ENCODE measurements at places on chromosomes 2 and 18.

- no peak for DNase-seq
These were observed 18.1 kb upstream of the RPIA start for GRCh38 chr2:88673363-88673762.

DNA sequence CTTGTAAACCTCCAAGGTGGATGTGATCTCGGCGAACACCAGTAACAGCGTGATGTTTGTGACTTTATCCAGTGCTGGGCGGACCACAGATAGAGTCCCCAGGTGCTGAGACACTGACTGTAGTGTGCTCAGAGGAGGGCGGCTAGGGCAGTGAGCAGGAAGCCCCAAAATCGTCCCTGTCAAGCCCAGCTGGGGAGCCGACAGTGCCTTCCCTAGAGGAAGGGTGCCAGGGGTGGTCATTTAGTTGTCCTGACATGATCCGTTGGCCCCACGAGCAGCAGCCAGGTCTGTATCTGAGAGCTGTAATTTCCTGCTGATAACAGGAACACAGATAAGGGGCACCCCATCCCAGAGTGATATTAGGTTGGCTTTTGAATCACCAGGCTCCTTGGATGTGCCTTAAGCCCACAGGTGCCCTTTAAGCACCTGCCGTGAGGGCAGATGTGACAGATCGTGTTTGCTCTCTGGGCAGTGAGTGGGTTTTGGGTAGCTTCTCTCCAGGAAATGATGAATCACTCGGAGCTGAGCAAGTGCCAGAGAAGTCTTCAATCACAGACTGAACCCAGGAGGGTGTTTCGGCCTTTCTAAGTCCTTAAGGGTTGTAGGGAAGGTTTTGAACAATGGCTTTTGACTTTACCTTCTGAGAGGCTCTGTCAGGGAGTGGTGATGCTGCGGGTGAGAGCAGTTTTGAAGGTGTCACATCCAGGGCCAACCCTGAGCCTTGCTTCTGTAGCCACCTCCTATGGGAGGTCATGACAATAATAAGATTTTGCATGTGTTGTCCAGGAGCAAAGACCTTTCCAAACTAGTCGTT, 7.7 kb downstream of the LPIN1 start:
- DNase-seq: no peak

DNA sequence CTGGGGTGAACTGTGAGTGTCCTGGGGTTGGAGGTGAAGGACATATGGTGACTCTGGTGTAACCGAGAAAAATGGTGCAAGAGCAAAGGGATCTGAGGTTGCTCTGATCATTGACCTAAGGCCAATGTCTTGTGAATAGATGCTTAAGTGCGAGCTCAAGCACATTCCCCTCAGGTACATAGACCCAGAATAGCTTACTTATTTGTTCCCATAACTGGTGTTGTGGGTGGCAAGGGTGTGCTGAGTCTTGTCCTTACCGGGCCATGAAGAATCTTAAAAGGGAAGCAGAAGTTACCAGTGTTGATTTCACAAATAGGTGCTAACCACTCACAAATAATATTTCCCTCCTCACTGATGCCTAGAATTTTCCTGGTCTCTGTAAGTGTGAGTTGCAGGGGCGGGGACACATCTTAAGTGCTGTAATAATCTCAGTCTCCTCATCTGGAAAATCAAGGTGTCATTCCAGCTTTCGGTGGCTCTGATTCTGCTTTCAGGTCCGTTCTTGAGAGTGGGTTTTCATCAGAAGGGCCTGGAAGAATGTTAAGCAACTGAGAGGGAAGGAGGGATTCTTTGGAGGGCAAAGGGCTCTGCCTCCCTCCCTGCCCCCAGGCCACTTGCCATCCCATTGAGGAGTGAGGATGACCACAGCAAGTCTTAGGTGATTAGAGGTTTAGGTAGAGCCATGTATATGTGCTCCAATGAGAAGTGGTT, 54.9 kb downstream of the LIPG start:
- DNase-seq: no peak

- no peak for DNase-seq
These were observed 35.4 kb upstream of the ZNF532 start for GRCh38 chr18:58829263-58829662.

DNA sequence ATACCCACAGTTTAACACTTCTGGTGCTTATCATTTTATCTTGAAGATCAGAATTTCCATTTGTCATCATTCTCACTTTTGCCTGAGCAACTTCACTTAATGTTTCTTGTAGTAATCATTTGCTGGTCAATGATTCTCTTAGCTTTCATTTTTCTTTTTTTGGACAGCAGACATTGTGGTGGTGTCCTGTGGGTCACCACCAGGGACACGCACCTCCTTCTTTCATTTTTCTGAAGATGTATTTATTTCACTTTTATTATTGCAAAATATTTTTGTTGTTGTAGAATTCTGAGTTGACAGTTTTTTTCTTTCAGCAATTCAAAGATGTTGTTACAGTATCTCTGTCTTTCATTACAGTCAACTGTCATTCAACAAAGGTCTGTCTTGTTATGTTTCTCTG, 84.3 kb downstream of the FAM168B start:
- DNase-seq: no peak

- no peak for DNase-seq
These were observed 162.4 kb upstream of the CWC22 start for GRCh38 chr2:180169474-180169873.

DNA sequence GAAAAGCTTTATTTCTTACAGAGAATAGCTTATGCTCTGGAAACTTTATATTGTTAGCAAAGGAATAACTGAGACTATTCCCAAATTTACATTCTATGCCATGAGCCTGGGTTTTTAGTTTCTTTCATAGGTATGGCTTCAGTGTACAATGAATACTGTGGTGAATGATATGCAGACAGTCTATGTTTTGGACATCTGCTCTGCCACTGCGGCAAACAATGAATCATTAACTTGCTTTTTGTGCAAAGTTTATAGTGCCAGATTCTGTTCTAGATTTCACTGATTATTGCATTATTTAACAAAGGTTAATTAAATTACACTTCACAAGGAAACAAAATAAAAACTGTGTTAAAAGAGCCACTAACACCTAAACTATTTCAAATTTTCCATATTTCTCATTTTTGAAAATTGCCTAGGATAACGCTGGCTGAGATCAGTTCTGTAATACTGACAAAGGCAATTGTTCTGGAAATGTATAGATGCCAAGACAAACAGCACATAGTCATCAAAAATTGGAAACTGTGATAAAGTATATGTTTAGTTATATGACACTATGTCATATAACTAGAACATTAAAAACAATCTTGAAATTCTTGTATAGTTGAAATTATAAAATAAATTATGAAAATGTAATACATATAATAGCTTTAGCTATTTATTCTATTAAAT, 74.7 kb downstream of the ITSN2 start:
- no peak for DNase-seq

GRCh38 chr18:25457601-25458000, 105.6 kb upstream of the ZNF521 start:
- DNase-seq: no peak

- DNase-seq: no peak
These were observed 64.6 kb upstream of the TFPI start for GRCh38 chr2:187618813-187619212.

- no peak for DNase-seq
These were observed 458.3 kb upstream of the SYT4 start for GRCh38 chr18:43735570-43735969.

DNA sequence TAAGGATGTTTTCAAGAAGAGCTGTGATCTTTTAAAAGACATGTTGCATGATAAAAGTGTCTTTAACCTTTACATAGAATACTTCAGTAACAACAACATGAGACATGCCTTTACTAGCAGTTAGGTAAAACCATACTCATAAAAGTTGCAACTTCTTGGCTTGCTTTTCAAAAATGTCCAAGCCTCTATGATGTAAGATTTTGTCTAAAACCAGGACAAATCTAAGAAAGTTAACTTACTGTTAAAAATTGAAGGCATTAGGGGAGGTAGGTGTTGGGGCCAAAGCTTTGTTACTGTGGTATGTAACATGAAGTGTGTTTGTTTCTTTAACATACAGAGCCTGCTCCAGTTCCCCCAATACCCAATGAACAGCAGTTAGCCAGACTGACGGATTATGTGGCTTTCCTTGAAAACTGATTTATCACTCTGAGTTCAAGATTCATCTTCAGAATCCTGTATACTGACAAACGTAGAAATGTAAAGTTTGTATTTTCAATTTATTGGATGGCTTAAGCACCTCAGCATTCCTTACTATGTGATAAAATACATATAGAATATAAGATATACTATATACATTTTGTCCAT, 11.7 kb downstream of the COPS8 start:
- DNase-seq: no peak

DNA sequence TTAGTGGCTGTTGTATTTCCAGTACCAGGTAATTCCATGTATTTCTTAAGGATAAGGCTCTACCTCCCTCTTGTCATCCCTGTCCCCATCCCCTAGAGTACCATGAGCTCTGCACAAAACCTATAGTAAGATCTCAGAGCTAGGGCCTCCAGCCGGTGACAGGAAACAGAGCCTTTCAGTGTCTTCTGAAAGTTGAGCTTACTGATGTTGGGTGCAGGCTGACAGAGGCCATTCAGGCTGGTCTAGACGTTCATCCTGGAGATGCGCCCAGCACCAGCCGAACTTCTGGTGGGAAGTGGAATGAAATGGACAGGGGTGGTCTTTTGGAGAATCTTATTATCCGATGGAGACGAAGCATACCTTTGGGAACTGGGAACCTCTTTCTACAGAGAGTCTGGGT, 16.7 kb upstream of the LYPD6B start:
- no peak for DNase-seq

GRCh38 chr2:8378016-8378810, 303.6 kb upstream of the ID2 start:
- no peak for DNase-seq

DNA sequence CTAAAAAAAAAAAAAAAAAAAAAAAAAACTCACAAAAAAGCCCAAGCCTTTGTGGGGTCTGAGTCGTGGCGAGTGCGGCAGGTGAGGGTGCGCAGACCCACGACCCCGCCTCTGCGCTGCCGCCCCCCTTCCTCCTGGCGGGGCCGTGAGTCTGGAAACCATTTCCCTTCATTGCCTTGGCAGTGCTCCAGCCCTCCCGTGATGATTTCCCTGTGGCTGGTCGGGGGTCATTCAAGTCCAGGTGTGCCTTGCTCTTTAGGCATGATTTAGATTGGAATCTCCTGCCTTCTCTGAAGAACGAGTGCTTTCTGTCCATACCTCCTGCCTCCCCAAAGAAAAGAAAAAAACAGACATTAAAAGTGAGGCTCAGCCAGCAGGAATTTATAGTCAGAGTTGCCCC, 161.8 kb downstream of the FAM210A start:
- DNase-seq: no peak

DNA sequence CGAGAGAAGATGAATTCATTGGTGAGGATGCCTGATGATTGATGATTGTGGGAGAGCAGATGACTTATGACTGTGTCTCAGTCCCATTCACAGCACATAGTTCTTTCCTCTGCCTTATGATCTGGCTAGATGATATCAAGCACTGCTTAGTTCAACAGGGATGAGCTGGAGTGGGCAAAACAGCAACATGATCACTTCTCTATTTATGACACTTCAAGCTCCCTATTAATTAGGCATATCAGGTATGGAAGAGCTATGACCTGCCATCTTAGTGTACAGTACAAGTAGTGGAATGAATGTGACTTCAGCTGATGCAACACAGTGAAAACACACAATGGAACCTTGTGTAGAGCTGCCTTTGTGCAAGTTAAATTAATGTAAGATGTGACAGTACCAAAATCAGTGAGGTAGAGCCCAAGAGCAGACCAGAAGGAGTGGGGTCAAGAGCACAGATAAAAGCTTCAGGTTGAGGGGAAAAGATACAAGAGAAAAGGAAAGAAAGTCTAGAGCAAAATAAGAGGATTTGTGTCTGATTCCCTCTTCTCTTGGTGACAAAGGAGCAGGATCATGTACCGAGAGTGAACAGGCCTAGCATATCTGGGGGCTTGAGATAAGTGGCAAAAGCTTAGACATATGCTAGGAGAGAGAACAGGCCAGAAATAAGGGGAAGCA, 93.0 kb upstream of the MYO3B start:
- DNase-seq: no peak

GRCh38 chr2:223971-224760, 39.7 kb downstream of the SH3YL1 start:
- no peak for DNase-seq

- DNase-seq: no peak
These were observed 170.0 kb downstream of the LTBP1 start for GRCh38 chr2:33116799-33117198.

- DNase-seq: no peak
These were observed 76.6 kb downstream of the TGOLN2 start for GRCh38 chr2:85251070-85251616.

DNA sequence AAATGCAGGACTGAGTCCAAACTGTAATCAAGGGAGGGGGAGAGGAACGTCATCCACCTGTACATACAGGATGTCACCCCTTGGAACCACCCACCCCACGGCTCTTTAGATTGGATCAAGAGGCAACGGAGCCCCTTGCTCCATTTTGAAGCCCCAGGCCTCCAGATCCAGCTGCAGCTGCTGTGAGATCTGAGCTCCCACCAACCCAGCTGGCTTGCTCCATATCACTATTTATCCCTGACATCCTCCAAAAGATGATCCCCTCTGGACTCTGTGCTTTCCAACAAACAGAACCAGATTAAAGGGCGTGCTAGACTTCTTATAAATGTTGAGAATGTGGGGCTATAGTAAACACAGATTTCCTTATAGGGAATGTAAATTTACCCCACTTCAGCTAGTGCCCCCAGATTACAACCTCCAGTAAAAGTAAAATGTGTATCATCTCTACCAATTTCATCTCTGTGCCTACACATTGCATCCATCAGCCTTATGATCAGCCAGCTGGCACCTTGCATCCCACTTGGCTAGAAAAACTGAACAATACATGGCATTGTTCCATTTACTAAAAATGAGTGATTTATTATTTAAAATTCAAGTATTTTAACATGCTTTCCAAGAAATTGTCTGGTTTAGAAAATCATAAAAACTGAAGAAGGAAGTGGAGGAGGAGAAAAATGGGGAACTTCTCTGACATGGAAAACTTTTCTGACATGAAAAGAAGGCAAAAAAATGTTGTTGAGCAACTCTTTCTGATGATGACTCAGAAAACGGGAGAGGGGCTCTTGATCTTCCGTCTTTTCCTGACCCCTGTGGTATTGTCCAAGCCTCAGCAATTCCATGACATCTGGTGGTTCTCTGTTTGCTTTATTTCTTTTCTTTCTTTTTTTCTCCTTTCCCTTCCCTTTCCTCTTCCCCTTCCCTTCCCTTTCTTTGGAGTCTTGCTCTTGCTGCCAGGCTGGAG, 262.6 kb upstream of the THUMPD2 start:
- no peak for DNase-seq

GRCh38 chr2:210224941-210225672, at the start of gene ACADL:
Gene ACADL, minus strand, starts transcription at chr2:210225447. Its CDS starts 184 bp downstream, at chr2:210225263.
- DNase-seq: peak; percentile 53

- DNase-seq: no peak
These were observed 67.2 kb downstream of the POLR1A start for GRCh38 chr2:86038291-86039081.

- DNase-seq: no peak
These were observed 58.4 kb upstream of the REL start for GRCh38 chr2:60822987-60823386.

All from HuH-7 (cell line).